ENCODE measurements at places on chromosomes 3 and 15.

DNA sequence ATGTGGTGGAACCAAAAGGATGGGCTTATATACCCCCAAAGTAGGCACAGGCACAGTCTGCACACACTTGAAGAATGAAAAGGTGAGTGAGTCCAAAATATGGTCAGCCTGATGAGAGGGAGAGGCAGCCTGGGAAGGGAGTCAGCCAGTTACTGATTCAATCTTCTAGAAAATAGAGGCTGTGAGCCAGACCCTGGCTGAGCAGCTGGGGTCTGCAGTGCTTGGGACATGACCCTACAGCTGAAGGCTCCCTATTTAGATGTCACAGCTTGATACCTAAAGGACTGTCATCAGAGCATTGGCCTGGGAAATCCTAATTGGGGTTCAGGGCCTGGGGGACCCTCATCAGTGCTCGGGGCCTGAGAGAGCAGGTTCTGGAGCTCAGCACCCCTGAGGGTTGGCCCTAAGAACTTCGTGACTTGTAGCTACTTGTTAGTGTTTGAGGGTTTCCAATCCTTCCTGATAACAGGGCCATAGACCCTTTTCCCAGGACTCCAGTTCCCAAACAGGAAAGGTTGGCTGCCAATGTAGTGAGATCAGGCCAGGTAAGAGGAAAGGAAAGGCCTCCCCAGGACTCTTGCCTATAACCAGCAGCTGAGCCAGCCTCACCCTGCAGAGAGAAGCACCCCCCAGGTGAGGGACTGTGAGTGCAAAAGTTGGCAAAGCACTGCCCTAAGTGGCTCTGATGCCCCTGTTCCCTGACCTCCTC lies 54.7 kb upstream of the SLCO2A1 start:
- no peak for DNase-seq

DNA sequence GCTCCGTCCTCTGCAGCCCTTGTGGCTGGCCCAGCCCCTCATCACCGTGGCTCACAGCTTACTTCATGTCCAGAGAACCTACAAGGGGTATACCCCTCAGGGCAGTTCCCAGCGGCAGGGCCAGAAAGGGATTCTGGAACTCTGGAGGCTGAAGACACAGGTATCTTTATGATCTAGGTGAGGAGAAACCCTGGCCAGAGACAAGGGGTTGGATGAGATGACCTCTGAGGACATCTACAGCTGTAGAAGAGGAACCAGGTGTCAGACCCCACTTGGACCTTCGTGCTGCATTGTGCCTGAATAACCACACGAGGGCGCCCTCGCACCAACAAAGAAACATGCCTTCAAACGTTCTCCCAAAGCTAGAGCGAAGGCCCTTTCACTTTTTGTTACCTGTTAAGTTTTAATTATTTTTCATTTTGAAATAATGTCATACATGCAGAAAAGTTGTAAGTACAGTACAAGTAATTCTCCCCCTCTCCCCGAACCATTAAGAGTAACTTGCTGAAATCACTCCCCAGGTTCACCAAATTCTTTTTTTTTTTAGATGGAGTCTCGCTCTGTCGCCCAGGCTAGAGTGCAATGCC lies 118.7 kb upstream of the SMAD3 start:
- peak; percentile 43 for DNase-seq

DNA sequence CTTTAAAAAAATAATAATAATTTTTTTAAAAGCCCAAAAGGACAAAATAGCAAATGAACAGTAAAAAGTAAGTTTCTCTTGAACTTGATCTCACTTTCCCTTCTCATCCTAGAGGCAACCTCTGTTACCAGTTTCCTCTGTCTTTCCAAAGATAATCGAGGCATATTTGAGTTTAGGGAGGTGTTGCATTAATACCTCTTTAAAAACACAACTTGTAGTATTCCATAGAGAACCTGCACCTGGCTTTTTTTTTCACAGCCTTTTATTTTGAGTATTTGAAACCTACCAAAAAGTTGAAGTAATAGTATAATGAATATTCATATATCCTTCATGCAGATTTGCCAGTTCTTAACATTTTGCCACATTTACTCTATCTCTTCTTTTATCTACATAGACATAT lies 9.1 kb downstream of the CSK start:
- DNase-seq: no peak

GRCh38 chr15:99917252-99917651 lies 184.0 kb upstream of the LYSMD4 start:
- no peak for DNase-seq

DNA sequence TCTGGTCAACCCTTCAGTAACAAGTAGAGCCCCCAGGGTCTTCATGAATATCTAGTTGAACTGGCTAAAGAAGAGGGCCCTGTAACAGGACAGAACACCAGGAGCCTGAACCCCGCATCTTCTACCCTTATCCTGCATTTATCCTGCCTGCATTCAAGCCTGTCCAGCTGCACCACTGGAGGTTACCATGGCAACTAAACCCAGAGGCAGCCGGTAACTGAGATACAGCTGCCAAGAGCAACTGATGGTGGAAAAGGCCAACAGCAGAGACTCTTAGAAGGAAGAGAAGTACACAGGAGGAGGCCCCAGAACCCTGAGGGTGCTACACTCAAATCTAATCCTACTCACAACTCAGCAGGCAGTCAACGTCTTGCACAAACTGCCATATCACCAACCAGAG lies 3.7 kb upstream of the PRKAR2A start:
- no peak for DNase-seq

DNA sequence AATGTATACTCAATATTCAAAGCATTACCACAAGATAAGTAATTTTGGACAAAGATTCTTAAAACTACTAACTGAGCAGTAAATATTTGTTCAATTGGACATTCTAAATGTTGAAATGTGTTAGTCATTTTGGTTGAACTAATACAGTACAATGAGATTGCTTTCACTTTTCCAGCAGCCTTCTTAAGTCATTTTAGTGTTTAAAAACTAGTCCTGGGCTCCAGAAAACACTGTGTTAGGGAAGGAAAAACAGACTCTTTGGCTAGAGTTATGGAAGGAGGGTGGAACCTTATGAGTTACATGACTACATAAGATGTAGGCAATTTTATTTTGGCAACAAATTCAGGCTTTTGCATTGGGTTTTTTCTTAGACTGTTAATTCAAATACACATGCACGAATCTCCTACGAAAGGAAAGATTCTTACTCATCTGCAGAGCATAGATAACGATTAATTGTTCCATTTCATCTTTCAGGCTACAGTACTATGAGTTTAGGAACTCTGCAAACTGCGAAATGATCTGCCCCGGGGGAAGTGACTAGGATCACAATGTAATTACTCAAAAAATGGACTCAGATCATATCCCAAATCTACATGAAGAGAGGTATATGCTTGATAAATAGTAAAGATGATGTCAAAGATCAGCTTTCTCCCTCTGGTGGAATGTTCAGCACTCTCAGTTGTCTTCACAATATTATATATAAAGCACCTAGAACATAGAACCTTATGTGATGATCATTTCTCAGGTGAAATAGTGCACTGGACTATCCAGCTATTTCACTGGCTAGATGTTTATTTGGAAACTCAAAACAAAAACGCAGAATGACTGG lies 492.8 kb upstream of the MDFIC2 start:
- DNase-seq: no peak

- peak; percentile 6 for DNase-seq
Measured at GRCh38 chr15:80160570-80161156, 7.9 kb downstream of the FAH start.

DNA sequence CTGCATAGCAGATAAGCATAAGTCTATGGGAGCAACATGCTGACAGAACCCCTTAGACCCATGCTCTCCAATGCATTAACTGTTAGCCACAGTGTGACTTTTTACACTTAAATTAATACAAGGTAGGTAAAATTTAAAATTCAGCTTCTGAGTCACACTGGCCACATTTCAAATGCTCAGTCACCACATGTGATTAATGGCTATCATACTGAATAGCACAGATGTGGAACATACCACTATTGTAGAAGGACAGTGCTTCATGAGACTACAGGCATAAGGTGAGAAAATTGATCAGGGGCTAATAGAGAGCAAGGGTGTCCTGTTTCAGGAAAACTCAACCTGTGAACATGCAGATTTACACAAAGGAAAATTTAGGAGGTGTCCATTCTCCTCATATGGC lies 357.0 kb upstream of the SEMA6D start:
- DNase-seq: no peak

DNA sequence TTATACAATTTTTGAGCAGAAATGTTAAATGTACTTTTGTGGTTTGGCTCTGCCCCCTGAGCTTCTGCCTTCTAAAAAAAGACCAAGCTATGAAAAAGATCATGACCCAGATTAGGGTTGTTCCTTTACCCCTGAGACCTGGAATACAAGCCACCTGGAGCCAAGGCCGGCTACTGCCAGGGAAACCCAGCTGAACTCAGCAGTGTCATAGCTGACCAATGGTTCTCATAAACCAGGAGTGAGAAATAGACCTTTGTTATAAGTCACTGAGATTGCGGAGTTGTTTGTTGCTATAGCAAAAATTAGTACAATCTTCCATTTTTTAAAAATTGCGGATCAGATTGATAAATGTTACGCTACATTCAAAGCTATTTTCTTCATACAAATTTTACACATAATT lies 1261.7 kb downstream of the ROBO1 start:
- DNase-seq: no peak

DNA sequence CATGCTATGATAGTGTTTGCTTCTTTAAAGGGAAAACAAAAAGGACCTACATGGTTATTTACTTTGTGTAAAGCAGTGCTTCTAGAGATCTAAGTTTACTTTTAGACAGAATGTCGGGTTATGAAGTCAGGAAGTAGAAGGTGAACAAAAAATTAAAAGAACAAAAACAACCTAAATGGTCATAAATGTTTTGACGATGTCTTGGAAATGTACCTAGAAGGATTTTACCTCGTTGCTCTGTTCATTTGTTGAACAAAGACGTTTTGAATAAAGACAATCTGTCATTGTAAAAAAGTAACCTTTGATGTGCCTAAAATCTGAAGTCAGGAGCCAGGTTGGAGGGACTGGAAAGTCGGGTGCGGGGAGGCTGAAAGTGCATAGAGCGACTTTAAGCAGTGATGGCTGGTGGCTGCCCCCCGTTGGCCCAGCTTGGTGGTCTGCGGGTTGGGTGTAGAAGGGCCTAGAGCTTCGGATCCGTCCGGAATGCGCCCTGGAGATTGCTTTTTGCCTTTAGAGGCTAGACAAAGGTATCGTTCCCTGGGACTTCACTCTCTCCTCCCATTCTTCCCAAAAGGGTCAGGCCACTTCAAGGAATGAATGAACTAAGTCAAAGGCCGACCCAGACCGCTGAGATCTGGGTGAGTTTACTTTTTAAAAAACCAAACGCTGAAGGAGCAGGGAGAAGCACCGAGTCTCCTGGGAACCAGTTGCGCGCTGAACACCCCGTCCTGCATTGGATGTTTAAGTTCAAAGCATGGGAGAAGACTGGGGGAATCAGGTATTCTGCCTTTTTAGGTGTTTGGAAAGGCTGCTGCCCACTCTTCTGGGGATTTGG lies 2.1 kb downstream of the SOX14 start:
- DNase-seq: no peak

- no peak for DNase-seq
Measured at GRCh38 chr3:139710212-139710611, 32.4 kb upstream of the NMNAT3 start.

- no peak for DNase-seq
Measured at GRCh38 chr3:156148345-156148945, 28.1 kb downstream of the KCNAB1 start.

DNA sequence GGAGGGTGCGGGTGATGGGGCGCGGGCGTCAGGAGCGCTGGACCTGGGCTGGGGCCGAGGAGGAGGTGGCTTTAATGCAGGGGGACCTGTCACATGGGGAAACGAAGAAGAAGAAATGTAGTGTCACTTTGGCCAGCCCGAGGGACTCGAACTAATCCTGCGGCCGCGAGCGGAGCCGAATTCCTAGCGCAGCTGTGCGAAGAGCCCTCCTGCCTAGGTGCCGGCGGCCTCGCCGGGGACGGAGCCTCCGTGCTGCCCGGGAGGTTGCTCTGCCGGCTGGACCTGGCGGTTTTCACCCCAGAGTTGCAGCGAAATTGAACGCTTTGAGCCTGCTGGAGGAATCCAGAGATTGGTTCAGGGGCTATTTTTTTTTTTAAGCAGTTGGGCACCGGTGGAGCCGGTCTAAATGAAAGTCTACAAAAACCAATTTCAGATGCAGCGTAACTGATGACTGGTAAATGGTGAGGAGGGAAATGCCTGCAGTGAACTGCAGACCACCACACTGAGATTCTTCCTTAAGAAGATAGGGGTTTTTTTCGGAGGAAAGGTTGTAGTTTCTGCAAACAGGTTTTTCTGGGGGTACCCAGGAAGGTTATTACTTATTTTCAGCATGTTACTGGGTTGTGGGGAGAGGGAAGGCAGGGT lies 662 bp downstream of the TMEM108 start:
- no peak for DNase-seq

GRCh38 chr15:45205192-45205591 lies 17.4 kb upstream of the SHF start:
- DNase-seq: no peak

DNA sequence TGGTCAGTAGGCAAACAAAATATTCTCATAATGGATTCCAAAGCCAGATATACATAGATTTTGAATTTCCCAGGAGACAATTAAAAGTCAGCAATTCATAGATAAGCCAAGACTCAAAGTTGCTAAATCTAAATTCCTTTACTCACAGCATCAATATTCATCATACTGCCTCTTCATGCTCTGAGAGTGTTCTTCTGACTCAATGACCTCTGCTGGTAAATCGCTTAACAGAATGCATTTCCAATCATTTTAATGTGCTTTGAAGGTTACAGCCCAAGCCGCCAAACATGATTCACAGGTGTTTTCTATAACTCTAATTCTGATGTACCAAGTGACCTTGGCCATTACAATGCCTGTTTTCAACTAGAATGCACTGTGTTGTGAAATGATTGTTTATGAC lies 24.2 kb upstream of the SLC4A7 start:
- DNase-seq: no peak

DNA sequence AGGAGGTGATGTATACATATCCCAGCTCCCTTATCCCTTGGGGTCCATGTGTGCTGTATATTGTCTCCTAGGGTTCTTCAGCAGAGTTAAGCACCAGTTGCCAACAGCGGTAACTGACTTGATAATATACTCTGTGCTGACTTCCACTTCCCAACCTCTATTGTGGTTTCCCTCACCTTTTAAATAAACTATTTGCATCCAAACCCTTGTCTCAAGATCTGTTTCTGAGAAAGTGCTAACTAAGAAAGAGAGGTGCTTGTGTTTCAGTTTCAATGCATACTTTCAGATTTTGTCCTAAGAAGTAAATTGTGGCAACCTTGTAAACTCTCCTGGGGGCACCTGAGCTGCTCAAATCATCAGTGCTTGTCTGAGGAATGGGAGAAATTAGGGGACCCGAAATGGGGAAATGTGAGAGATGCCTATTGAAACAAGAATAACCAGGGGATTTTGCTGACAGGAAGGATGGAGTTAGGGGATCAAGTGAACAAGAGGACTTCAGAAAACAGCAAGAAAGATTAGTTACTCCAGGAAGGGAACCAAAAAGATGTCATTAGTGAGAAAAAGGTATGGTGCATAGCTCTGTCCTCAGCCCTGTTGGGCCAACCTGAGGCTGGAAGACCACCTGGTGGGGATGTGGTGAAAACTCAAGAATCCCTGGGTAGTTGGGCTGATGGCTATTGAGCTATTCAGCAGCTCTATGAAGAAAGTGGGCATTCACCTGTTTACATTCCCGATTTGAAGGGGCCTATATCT lies 50.9 kb upstream of the MRPL3 start:
- no peak for DNase-seq

GRCh38 chr3:71582612-71583565 lies 639 bp downstream of the FOXP1 start:
- DNase-seq: peak; percentile 40

All from stimulated activated CD8-positive, alpha-beta memory T cell treated with anti-CD3 and anti-CD28 coated beads, Interleukin-15, amount 100 ng/mL, for 24 hours (primary cell).